ENCODE measurements at places on chromosomes 2 and 18.

GRCh38 chr18:67421651-67422050 lies 94.9 kb downstream of the DSEL start:
- no peak for DNase-seq

DNA sequence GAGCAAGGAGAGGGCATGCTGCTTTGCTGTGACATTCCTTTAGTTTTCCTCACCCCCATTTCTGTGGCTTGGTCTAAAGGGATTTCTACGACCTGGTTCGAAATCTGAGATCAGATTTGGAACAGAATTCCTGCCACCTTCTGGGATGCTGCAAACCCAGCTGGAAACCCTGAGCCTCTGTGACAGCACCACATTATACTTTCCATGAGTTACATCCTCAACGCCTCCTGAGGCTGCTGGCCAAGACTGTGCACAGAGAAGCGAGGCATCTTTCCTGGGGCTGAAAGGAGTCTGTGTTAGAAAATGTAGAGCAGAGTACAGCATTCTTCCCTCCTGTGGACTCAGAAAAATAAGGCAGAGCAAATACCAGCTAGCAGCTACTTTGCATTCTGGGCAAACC lies 138.1 kb upstream of the CHAC2 start:
- DNase-seq = peak; percentile 7

DNA sequence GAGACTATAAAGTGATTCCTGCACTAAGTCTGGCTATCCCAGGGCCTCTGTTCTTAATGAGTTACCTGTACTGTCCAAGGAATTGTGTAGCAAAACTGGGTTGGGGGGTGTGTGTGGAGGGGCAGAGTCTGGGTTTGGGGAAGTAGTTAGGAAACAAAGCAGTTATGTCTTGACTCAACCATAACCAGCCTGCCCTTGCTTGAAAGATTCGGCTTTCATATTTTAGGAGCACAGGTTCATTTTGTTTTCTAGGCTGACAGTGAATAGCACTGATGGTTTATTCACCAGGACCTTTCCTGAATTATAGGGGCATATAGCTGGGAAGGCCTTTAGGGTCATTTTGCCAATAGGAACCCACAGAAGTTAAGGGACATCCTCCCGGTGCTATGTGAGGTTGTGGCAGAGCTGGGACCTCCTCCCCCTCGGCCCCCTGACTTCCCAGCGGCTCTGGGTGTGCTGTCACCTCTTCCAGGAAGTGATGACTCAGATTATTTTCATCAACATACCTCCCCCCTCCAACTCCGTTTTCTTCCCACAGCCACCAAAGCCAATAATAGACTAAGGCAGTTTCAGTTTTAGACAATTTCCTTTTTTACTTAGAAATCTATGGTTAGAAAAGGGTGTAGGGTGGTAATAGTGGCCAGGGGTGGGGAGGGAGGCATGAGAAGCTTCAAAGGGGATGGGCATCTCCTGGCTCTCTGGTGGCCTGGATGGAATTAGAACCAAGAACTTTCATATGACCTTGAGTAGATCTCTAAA lies 44.8 kb downstream of the SETBP1 start:
- DNase-seq = no peak

DNA sequence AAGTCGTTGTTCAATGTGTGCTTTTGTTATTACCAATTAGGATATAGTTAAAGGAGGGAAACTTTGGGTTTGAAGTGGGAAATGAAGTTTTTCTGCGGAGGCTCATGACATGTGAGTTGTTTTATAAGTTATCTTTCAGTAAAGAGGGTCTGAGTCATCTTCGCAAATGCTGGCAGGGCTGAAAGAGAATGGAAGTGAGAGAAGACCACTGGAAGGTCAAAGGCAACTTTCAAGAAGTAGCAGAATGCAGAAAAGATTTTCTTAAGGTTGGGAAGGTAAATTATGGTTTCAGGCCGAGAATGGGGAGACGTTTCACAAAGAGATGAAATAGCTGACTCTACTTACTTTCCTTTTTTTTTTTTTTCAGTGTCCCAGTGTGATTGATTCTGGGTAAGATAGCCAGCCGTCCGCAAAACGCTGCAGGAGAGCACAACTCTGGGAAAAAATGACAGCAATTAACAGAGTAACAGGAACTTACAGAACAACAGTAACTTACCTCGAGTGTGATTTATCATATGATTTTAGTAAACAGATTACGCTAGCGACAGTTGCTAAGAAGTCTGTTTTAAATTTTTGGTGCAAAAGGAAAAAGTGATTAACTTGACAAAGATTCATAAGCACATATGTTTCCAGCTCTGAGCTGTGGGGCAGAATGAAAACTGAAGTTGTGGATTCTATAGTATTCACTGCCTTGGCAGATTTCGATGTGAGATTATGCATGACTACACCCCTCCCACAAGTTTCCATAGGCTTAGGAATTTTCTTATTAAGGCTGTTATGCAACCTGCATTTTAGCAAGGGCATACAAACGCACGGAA lies 46.8 kb upstream of the ACTR3 start:
- peak; percentile 41 for DNase-seq

- no peak for DNase-seq
These were observed 246.8 kb downstream of the RAD51AP2 start for GRCh38 chr2:17271416-17271815.

- DNase-seq = no peak
These were observed 53.3 kb upstream of the CCDC195 start for GRCh38 chr2:224769489-224769888.

- DNase-seq = no peak
These were observed 381.8 kb upstream of the CRIM1 start for GRCh38 chr2:35973737-35974132.

GRCh38 chr2:213161759-213162515 lies 10.5 kb upstream of the IKZF2 start:
- DNase-seq = no peak

- DNase-seq = no peak
These were observed 2.8 kb upstream of the PEX13 start for GRCh38 chr2:61014763-61015162.

DNA sequence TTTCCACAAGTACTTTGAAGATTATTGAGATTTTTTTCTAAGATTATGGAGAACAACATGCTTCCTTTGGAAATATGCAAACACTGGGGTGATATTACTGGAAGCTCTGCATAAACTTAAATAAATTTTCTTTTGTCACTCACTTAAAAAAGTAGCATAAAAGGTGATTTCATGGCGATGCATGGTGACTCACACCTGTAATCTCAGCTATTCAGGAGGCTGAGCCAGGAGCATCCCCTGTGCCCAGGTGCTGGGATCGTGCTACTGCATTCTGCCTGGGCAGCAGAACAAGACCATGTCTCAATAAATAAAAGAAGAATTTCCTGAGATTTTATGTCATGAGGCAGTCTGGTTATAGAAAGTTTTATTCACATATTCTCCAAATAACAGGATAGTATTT lies 679.1 kb upstream of the CDH2 start:
- no peak for DNase-seq

- no peak for DNase-seq
These were observed 122.0 kb downstream of the VIT start for GRCh38 chr2:36818542-36818941.

- DNase-seq = no peak
These were observed 9.4 kb downstream of the MTERF4 start for GRCh38 chr2:241092677-241093076.

GRCh38 chr2:217739741-217740140 lies 263.1 kb downstream of the TNS1 start:
- no peak for DNase-seq

GRCh38 chr2:201930831-201931230 lies 102.8 kb upstream of the FZD7 start:
- no peak for DNase-seq

DNA sequence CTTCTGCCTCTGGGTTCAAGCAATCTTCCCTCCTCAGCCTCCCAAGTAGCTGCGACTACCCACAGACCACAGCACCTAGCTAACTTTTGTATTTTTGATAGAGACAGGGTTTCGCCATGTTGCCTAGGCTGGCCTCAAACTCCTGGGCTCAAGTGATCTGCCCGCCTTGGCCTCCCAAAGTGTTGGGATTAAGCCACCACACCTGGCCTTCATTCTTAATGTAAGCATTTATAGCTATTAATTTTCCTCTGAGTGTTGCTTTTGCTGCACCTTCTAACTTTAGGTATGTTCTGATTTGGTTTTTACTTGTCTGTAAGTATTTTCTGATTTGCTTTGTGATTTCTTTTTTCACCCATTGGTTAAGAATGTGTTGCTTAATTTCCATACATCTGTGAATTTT lies 29.7 kb downstream of the CHMP3 start:
- DNase-seq = no peak

DNA sequence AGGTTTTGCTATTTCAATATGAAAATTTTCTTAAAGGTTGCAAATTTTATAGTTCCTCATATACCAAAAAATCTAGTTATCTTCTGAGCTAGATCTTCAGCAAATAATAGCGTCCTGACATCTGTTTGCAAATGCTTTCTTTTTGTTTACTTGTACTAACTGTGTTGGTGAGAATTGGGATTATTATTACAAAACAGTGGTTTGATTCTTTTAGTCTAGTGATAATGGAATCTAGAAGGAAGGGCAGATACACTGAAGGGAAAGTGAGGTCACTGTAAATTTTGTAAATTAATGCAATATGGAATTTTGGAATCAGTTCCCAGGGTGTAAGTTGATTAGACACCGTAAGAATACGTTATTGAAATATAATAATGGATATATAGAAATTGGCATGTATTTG lies 36.2 kb upstream of the NT5C1B start:
- DNase-seq = no peak

GRCh38 chr2:70959271-70959761 lies 19.1 kb upstream of the ANKRD53 start:
- DNase-seq = no peak

GRCh38 chr2:214169736-214170135 lies 241.1 kb upstream of the VWC2L start:
- DNase-seq = no peak

DNA sequence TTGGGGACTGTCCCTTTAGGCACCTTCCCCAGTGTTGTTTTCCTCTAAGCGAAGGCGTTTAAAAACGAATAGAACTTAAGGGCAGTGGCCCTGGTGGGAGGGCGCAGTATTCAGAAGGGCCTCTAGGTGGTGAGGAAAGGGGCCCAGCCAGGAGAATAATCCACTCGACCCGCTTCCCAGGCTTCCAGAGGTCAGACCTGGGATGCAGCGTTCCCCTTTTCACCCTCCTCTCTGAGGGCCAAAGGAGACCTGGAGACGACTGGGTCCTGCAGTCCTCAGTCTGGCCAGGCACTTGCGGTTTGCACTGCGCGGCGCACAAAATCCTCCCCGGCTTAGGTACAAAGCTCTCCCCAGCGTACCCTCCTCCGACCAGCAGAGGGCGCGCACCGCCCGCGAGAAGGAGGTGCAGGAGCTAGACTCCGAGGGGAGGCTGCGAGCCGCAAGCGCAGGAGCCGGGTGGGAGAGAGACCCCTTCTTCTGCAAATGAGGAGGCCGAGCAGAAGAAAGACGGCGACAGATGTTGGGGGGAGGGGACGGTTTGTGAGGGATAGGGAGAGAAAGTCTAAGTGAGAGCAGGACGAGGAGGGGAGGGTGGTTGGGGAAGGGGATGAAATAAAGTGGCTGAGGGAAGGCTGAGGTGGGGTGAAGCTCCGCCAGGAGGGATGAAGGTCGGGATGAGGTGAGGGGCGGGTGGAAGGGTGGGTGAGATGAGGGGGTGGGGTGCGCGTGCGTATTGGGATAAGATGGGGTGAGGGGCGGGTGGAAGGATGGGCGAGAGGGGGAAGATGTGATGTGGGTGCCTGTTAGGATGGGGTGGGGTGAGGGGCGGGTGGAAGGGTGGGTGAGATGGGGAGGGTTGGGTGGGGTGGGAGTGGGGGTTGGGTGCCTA lies 4.9 kb downstream of the FEV start:
- DNase-seq = peak; percentile 88

GRCh38 chr2:155653176-155653575 lies 679.3 kb downstream of the NR4A2 start:
- no peak for DNase-seq

GRCh38 chr18:44579028-44579702 lies 101.5 kb upstream of the SETBP1 start:
- no peak for DNase-seq

DNA sequence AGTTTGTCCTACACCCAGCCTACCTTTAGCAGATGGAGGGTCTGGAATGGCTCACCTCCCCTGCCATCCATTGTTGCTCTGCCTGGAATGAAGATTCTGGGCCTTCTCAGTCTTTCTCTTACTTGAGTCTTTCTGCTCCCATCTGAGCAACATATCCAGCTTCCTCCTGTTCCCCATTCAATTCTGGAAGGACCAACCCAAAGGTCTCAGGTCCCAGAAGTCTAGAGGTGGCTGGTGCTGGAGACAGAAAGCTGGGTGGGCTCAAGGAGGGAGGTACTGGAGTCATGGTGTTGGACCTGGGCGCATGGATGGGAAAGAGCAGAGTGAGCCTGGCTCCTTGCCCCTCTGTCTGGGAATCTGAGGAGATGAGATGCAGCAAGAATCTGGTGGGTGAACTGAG lies 93.5 kb upstream of the SIX3 start:
- DNase-seq = no peak

GRCh38 chr2:127029350-127030051 lies 77.5 kb downstream of the BIN1 start:
- DNase-seq = no peak

DNA sequence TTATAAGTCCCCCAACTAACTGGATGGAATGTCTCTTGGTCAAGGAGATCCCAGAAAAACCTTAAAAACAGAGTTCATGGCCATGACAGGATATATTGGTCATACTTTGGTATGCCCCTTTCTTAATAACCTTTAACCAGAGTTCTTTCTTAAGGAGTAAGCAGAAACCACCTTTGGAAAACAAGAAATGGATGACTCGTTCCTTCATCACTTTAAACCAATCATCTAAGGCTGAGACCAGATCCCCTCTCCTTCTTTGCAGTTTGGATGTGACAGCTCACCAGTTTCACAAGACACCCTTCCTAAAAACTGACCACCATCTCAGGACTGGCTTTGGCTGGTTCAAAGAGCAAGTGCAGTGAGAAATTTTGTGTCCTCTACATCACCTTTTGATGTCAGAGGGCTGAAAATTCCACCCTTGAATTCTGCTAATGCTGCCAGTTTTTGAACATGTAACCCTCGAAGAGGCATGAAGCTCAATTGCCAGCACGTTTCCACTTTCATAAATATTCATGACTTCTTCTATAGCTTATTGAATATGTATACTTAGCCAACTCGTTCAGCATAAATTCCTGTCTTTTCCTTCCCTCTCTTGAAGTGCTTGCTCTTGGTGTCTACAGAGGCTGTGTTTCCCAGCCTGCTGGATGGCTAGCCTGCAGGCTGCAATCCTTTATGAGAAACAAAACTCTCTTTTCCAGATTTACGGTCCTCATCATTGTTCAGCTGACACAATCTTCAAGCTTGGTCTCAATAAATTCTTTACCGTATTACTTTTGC lies 1323.5 kb upstream of the TMEFF2 start:
- DNase-seq = no peak

DNA sequence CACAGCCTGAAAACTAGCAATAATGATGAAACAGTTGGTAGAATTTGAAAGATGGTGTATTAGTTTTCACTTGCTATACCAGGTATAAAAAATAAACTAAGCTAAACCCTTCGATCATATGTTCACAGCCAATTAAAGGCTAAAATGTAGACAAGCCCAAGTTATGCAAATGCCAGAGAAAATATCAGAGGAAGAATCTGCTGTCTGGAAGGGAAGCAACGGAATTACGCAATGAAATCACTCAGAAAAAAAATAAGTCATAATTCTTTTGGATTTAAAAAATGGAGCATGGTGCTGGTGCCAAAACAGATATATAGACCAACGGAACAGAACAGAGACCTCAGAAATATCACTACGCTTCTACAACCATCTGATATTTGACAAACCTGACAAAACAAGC lies 108.3 kb downstream of the ARL4C start:
- no peak for DNase-seq
